ENCODE measurements at places on chromosomes 4 and X.

DNA sequence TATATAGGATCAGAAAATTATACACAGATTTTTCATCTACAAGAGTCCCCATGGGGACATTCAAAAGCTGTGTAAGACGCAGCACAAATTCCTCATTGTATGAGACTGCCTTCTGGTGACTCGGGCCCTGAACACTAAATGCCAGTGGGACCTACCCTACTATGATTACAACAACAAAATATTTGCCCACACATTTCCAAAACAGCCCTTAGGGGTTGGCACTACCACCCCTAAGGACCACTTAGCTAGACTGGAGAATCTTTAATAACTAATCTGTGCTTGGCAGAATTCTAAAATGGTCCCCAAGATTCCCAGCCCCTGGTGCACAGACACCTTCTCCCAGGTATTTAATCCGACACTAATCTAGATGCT lies 29.1 kb downstream of the UCHL1 start:
- DNase-seq: no peak

GRCh38 chr4:159097785-159098184 lies 5.1 kb upstream of the RAPGEF2 start:
- no peak for DNase-seq

DNA sequence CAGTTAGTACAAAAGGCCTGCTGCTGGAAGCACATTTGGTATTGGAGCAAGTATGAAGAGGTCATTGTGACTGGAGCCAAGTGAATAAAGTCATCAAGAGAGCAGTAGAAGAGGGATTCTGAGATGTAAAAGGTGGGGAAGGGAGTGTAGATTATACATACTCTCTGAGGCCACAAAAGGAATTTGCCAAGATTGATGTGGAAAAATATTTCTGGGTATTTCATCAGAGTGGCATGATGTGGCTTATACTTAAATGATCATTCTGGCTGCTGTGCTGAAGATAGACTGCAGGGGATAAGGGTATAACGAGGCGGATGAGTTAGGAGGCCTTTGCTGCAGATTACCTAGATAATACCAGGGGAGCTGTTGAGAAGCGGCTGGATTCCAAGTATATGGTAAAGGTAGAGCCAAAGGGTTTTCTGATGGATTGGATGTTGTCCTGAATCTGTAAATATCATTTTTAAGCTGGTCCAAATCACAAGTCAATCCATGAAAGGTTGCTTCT lies 231.8 kb upstream of the AGA start:
- DNase-seq: no peak

- peak; percentile 17 for DNase-seq
Observed at GRCh38 chr4:167234316-167234881, at the start of gene SPOCK3. Gene SPOCK3, minus strand, starts transcription at chr4:167234494.

GRCh38 chr4:188821500-188821899 lies 682.3 kb downstream of the TRIML1 start:
- no peak for DNase-seq

DNA sequence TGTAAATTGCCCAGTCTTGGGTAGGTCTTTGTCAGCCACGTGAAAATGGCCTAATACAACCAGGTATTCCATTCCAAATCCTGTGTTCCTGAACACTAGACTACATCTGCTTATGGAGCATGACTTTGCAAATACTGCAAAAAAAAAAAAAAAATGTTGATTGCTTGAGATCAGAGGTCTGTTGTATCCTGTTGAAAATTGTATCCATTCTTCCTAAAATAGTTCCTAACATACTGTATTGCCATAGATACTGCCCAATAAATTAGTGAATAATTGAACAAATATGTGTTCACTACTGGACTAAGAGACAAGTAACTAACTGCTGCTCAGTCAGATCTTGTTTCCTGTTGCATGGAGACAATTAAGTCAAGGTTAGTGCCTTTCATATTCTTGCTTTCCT lies 164.3 kb upstream of the PABPC4L start:
- no peak for DNase-seq

- no peak for DNase-seq
Observed at GRCh38 chr4:86894455-86894854, 2.2 kb upstream of the C4orf36 start.
